ENCODE measurements at places on chromosomes 2 and 18.

GRCh38 chr2:64658269-64658668, 4.6 kb upstream of the SERTAD2 start:
- DNase-seq: no peak

DNA sequence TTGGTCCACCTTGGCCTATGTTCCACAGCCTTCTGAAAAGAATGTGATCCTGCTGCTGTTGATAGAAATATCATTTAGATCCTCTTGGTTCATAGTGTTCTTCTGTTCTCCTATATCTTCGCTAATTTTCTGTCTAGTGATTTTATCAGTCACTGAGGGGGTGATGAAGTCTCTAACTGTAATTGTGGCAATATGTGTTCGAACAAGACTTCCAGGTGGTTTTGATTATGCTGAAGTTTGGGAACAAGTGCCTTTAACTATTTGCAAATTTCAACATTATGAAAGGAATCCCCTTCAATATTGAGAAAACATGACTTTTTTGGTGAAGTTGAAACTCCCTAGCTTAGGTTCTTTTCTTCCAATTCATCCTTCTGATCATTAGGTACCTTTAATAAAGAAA, 140.4 kb downstream of the MTX2 start:
- DNase-seq: no peak

- DNase-seq: no peak
Observed at GRCh38 chr2:63843791-63844190, 2.1 kb downstream of the UGP2 start.

GRCh38 chr2:29528891-29529520, 392.4 kb downstream of the ALK start:
- peak; percentile 18 for DNase-seq

- no peak for DNase-seq
Observed at GRCh38 chr2:169386722-169387121, 24.4 kb upstream of the LRP2 start.

DNA sequence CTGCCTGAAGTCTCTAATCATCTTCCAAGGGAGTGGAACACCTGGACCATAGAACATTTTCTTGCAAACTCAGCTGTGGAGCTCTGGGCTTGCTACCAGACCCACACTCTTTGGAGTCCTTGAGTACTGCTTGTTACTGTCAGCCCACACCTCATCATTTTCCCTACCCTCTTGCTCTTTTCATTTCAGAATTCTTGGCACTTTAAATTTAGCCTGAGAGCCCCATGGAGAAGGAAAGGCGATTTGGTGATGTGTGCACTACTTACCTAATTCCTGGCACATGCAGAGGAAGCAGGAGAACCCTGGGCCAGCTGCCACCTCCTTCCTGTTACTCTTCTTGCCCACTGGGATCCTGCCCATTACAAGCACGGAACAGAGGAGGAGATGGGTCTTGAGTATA, 31.7 kb downstream of the TMEM178A start:
- DNase-seq: no peak

- no peak for DNase-seq
Observed at GRCh38 chr18:12317664-12318333, 9.8 kb downstream of the TUBB6 start.

DNA sequence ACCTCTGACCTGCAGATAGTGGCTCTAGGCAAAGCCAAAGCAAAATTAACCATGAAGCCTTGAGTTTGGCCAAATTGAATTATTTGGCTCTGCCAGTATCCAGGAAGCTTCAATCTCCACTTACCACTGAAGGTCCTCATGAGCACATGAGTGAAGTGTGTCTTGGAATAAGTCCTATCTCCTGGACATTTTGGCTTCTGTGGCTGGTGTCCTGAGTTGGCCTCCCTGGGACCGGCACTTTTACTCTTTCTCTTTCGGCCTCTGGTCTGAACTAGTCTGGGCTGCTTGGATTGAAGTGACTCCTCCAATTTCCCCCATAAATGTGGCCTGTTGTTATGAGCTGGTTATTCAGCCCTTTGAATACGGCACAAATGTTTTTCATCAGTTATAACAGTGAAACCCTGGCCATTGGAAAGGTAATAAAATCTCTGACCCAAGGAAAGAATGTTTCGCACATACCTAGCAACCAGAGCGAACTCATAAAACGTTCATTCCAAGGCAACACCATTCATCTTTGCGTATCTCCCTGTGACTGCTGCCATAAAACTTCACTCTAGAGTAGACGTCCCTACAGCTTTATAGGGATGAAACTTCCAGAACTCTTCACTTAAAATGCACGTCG, 216.4 kb downstream of the LPIN1 start:
- no peak for DNase-seq

GRCh38 chr18:25237571-25238267, 114.2 kb downstream of the ZNF521 start:
- DNase-seq: no peak

- DNase-seq: no peak
Observed at GRCh38 chr2:107325981-107326786, 440.2 kb upstream of the ST6GAL2 start.

DNA sequence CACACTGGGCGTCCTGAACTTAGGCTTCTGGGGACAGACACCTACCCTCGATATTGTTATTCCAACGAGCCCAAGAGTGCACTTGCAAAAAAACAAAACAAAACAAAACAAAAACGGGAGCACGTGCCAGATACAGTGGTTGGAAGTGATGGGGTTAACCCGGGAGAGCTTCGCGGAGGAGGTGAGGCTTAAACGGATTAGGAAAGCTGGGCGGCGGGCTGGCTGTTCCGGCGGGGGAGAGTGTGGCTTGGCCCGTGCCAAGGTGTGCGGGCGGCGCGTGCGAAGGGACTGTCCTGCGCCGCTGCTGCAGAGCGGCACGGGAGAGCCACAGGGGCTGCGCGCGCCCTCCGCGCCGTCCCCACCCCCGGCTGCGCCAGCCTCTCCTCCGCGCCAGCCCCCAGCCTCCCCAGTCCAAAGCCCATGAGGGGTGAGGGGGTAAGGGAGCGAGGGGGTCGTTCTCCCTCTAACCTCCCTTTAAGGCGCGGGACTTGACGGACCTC, 1.5 kb upstream of the SLC30A3 start:
- no peak for DNase-seq

GRCh38 chr2:525611-526010, 151.6 kb downstream of the TMEM18 start:
- no peak for DNase-seq
